ENCODE measurements at places on chromosomes 16 and 17.

- DNase-seq = no peak
These were observed 8.8 kb downstream of the CDC27 start for GRCh38 chr17:47180337-47180736.

GRCh38 chr17:11880714-11881113 is 116.6 kb downstream of the ZNF18 start:
- DNase-seq = no peak

GRCh38 chr17:4072487-4073157 is 70.2 kb downstream of the ZZEF1 start:
- DNase-seq = no peak

DNA sequence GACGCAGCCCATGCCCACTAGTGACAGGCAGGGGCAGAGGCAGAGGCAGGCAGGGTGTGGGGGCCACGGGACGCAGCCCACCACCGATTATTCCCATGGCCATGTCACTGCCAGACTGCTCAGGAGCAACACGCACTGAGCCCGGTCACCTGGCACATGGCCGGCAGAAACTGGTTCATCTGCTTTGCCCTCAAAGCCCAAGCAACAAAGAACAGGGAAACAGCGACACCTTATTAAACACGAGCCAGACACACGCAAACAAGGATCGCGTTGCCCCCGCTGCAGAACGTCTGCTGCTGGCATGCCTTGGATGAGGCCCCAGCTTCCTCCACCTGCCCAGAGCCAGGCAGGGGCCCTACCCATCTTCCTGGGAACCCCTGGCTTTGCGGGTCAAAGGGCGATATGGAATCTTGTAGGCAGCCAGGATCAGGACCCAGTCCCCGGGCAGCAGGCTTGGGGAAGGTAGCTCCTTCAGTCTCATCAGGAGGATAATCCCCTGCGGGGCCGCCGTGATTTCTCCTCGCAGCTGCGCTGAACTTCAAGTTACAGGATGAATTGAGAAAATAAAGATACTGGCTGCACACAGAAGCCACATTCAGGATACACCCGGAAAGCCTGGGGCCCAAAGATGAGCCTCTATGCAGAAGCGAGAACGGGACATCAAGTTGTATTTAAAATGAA is 4.8 kb downstream of the TBC1D16 start:
- DNase-seq = no peak

- no peak for DNase-seq
These were observed 306.0 kb upstream of the CCL2 start for GRCh38 chr17:33949100-33949499.

DNA sequence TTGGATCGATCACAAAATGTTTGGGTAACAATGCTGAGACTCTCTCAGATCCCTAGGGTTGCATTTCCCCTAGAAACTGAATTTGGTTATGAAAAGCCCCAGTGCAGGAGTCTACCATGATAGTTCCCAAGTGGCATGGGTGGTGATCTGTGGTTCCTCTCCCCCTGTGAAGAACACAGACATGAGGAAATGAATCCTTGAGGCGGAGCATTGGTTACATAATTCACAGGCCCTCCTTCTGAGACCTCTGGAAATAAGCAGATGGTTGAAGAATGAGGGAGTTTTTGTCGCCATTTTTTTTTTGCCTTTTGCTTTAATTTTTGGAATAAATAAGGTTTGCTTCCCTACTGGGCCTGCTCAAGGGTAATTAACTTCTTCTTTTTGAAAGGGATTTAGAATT is 597.0 kb upstream of the RBFOX1 start:
- no peak for DNase-seq

DNA sequence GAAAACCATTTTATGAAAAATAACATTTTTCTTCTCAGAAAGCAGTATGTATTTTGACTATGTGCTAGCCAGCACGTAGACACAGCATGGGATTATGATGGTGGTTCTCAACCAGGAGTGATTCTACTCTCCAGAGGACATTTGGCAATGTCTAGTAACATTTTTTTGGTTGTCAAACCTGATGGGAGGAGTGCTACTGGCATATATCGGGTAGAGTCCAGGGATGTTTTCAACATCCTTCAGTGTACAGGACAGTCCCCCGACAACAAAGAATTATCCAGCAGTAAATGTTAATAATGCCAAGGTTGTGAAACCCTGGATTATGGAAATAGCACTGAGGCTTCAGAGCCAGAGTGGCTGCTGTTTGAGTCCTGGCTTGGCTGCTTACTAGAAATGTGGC is 27.7 kb downstream of the AP2B1 start:
- no peak for DNase-seq

- no peak for DNase-seq
These were observed 43.6 kb upstream of the USP7 start for GRCh38 chr16:9007177-9007794.

DNA sequence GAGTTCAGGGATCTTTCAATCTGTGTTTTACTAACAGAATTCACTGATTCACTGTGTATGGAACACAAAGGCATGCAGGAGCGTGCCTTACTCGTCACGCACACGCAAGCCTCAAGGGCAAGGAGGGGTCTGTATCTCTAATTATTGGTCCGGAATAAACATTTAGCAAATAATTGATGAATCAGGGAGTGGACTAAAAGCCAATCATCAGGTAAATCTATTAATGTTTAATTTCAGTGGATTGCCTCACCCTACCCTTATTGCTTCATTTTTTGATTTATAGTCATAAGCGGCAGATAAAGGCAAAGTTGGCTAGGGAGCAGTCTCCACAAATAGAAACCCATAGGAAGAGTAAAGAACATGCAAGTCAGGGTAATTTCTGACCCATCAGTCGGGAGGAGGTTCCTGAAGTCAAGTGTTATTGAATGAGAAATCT is 7.4 kb upstream of the HSD17B2 start:
- no peak for DNase-seq

DNA sequence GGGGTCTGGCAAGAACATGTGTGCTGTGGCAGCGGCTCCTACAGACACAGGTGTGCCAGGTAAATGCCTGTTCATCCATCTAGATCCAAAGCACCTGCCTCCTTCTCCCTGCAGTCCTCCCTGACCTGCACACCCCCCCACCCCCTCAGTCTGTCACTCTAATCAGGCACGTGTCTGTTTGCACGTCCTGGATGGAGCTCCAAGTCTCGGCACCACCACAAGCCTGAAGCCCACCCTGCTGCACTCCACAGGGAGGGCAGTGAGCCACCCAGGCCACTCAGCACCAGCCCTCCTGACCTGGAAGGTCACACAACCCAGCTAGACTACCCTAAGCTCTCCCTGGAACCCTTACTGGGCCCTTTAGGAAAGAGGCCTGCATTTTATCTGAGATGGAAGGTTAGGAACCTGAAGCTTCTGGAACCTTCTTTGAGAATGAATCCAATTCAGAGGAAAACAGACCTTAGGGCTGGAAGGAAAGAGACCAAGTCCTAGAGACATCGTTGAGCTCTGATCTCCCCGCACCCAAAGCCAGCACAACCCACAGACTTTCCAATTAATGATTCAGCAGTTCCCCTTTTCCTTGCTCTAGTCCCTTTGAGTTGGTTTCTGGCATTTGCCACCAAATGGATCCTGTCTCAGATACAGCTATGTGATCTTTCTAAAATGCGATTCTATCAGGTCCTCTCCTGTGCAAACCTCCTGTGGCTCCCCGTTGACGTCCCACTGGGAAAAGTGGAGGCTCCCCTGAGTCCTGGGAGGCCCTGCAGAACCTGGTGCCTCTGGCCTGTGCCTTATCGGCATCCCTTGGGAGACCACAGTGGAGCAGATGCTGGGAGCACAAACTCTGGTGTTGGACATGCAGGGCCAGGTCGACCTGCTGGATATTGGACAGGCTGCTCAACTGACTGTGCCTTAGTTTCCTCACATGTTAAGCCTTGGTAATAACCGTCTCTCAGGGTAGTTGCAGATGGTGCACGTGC is 67.9 kb downstream of the PRMT7 start:
- no peak for DNase-seq

DNA sequence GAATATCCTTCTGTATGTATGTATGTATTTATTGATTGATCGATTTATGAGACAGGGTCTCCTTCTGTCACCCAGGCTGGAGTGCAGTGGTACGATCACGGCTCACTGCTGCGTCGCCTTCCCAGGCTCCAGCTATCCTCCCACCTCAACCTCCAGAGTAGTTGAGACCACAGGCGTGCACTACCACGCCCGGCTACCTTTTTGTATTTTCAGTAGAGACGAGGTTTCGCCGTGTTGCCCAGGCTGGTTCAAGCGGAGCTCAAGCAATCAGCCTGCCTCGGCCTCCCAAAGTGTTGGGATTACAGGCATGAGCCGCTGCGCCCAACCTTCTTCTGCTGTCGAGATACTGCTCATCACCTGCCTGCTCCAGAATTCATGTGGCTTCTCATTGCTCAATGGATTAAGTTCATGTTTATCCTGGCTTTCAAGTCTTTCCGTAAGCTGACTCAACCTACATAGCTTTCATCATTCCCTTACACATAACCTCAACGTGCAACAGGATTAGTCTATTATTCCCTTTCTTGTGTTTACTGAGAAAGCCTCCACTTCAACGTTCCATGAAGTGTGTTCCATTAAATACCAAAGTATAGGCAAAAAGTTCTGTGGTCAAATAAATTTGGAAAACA is 13.6 kb downstream of the TAC4 start:
- no peak for DNase-seq

GRCh38 chr16:51133183-51133582 is 17.9 kb downstream of the SALL1 start:
- DNase-seq = no peak

- DNase-seq = no peak
These were observed 85.5 kb upstream of the ZNF469 start for GRCh38 chr16:88297178-88297720.

DNA sequence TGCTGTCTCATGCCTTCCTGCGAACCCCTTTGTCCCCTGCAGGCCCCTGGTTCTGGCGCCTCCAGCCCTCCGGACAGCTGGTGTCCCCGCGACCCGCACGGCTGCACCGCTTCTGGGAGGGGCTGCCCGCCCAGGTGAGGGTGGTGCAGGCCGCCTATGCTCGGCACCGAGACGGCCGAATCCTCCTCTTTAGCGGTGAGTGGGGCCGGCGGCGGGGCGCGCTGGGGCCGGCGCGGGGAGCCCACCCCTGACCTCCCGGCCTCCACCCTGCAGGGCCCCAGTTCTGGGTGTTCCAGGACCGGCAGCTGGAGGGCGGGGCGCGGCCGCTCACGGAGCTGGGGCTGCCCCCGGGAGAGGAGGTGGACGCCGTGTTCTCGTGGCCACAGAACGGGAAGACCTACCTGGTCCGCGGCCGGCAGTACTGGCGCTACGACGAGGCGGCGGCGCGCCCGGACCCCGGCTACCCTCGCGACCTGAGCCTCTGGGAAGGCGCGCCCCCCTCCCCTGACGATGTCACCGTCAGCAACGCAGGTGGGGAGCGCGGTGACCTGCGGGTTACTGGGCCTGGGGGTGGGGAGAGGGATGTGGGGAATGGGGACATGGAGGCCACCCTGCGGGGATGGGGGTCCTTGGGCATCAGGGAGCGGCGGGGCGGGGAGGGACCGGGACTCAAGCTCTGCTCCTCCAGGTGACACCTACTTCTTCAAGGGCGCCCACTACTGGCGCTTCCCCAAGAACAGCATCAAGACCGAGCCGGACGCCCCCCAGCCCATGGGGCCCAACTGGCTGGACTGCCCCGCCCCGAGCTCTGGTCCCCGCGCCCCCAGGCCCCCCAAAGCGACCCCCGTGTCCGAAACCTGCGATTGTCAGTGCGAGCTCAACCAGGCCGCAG is 7.1 kb upstream of the IL32 start:
- no peak for DNase-seq

- DNase-seq = no peak
These were observed 6.1 kb downstream of the NOD2 start for GRCh38 chr16:50699326-50700159.

DNA sequence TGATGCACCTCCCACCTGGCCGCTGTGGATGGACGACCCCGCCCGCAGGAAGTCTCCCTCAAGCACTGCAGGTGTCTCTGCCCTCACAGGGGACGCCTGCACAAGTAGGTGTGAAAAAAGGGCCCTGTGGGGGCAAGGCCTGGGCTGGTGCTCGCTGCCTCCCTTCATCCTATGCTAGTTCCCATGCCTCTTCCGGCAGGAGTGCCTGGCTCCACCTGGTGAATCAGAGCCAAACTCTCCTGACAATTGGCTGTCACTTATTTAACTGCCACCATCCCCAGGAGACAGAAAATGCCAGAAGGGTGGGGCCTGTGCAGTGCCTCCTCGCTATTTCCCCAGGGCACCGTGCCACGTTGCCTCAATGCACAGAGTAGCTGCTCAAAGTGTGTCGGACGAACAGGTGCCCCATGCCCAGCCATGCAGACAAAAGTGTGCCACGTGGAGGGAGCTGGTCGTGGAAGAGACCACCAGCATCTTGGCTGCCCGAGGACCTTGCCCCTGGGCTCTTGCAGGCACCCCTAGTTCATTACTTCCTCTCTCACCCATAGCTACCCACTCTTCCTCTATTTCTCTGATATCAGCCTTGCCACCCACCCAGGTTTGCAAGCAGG is 170.7 kb downstream of the SEC14L1 start:
- DNase-seq = no peak

DNA sequence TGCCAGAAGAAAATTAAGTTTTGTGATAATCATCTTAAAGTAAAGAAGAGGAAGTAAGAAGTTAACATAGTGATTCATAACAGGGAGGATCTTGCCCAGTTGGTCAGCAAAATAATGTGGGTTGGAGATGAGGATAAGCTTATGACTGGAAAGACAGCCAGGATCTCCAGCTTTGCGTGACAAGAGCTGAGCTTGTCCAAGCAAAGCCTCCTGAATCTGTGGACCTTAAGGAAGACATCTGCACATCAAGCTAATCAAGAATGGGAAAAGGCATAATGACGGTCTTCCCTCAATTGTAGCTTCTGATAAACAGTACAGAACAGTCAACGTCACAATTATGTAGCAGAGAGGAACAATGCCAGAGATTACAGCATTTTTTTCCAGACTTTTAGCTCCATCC is 744.7 kb upstream of the GOT2 start:
- DNase-seq = no peak

DNA sequence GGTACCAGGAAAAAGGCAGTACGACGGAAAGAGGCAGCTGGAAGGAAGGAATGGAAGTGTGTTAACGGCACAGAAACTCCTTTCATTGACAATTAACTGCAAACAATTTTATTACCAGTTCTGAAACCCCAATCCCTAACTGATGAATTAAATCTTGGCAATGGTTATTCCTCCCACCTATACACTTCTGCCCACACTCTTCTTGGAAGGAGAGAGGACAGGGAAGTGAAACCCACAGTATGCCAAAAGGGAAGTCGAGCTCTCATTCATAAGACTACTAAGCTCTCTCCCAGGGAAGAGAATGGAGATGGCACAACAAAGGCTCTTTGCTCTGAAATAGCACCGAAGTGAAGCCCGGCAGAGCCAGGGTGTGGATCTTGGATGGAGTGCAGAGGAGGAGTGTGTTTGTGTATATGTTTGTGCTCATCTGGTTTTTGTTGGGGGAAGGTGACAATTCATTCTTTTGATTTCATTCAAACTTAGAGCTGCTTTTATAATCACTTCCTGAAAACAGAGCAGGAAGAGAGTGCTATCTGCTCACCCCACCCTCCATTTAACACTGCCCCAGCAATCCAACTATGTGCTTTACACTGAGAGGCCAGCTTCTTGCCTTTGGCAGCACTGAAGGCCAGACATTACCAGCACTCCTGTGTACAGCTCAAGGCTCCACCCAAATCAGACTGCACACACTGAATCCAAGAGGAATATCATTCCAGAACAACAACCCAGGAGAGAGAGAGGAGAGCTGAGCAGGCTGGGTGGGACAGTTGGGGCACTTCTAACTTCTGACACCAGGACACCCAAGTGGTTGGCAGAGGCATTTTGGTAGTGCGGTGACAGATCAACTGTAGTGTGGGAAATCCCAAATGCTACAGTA is 68.7 kb downstream of the HIC1 start:
- no peak for DNase-seq

- DNase-seq = no peak
These were observed 819.2 kb upstream of the EEF2KMT start for GRCh38 chr16:5916711-5917191.
